NCI-H748 treated with DMSO at 0.1 percent for 48 hours (cell line): ENCODE measurements at places on chromosomes 2 and 18.

- DNase-seq, result peak; percentile 77
Observed at GRCh38 chr2:23404426-23404825, 19.4 kb downstream of the KLHL29 start.

DNA sequence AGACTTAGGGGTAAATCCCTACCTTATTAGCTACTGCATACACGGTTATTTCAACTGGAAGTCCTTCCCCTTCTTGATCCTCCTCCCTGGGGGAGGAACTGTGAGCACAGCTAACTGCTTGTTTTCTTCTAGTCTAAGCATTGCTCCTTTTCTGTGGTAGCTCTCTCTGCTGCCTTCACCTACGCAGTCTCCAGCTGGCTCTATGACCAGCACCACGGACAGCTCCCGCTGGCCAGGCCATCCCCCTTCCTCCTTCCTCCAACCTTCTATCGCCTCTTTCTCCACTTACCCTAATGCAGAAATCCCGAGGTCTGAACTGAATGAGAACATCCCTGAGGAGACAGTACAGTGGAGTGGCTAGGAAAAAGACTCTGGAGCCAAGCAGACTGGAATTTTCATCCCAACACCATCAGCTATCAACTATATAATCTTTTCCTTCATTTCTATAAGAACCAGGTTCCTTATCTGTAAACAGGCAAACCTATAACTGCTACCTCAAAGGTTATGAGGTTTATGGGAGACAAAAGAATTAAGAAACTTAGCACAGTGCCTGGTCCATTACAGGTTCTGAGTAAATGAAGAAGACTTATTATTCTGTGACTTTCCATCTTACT is 4.7 kb upstream of the CFAP65 start:
- DNase-seq, result no peak

DNA sequence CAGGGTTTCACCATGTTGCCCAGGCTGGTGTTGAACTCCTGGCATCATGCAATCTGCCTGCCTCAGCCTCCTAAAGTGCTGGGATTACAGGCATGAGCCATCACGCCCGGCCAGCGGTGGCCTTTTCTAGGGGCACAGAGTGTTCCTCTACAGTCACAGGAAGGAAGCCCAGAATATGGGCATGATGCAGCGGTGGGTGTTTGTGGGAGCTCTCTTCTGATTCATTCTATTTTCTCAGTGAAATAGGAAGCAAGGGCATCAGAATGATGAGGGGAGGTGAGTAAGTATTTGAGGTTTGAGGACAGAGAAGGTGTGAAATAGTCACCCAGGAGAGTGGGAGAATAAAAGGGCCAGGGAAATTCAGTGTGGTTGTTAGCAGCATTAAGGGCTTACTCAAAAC is 70.3 kb upstream of the PSME4 start:
- DNase-seq, result no peak

DNA sequence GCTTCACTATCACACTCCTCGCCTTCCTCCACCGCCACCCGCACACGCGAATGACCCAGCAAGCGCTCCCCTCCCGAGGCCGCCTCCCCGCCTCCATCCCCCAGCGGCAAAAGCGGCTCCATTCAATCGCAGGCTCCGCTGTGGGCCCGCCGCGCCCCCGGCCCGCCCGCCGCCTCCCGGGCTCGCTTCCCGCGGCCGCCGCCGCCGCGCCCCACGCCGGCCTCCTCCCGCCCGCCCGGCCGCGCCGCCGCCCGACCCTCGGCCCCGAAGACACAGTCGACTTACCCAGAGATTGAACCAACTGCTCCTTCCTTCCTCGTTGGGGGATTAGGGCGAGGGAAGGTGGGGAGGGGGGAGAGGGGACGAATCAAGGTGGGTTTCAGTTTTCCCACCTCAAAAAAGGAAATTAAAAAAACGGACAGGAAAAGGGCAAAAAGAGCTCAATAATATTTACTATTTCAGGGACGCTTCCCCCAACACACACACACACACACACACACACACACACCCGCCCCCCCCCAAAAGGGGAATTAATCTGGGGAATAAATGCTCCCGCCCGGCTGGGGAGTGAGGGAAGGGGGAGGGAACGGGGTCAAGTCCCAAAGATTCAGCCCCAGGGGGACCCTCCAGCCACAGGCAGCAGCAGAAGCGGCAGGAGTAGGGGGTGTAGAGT is 743 bp downstream of the XPO1 start:
- no peak for DNase-seq

DNA sequence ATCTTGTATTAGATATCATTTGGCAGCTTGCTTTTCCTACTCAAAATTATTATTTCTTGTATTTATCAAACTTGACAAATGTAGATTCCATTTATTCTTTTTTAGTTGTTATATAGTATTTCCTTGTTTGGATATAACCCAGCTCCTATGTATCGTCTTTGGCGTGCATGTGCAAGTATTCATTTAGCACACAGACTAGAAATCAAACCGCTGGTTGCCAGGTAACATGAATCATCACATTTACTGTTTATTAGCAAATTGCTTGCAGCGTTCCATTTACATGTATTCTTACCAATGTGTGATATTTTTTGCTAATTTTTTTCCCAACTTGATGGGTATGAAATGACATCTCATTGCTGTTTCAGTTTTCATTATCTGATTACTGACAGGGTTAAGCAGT is 2089.7 kb upstream of the CELF4 start:
- DNase-seq, result no peak

DNA sequence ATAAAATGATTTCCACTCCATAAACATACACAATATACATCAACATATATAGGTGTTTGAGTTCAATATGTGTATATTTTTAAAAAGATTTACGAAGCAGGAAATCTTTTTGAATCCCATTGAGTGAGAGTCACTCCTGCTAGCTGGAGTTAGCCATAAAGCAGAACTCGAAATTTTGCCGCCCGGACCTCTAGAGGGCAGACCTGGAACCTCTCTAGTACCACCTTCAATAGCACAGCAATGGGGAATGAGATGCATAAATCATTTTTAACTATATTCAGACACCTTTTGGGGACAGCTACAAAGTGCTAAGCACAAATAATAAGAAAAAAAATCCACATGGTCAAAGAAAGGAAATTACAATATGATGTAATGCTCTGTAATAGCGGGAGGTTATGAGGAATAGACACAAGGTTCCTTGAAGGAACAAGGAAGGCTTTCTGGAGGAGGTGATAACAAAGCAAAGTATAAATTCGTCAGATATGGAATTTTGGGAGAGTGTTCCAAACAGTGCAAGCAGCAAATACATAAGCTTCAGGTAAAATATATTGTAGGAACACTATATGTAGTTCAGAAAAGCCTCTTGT is 533.4 kb downstream of the ERBB4 start:
- peak; percentile 81 for DNase-seq
